Stimulated activated CD4-positive, alpha-beta T cell treated with anti-CD3 and anti-CD28 coated beads, Interleukin-4, amount 100 ng/mL, for 4 hours (primary cell): ENCODE measurements at places on chromosomes 7 and 10.

- DNase-seq = no peak
Observed at GRCh38 chr7:141674171-141674671, 27.7 kb downstream of the DENND11 start.

DNA sequence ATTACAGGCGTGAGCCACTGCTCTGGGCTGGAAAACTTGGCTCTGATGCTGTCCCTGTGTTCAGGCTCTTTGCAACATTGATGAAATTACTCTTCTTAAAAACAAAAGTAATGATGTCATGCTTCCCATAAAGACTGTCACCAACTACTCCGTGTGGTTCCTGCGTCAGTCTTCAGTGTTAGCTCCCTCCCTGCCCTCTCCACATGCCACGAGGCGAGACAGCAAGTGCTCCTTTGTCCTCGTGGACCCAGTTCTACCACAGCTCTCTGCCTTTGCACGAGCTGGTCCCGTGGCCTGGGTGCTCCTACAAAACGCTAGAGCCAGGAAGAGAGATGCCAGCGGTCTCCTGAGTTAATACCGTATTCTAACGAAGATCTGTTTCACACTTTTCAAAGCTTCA is 194.5 kb downstream of the SDK1 start:
- no peak for DNase-seq

- DNase-seq = no peak
Observed at GRCh38 chr7:112990624-112991023, 96.0 kb downstream of the GPR85 start.

- no peak for DNase-seq
Observed at GRCh38 chr10:97673736-97674525, 13.1 kb downstream of the AVPI1 start.

GRCh38 chr10:49768329-49768728 is 6.2 kb upstream of the OGDHL start:
- no peak for DNase-seq

GRCh38 chr7:3439333-3440030 is 138.4 kb downstream of the SDK1 start:
- DNase-seq = no peak

DNA sequence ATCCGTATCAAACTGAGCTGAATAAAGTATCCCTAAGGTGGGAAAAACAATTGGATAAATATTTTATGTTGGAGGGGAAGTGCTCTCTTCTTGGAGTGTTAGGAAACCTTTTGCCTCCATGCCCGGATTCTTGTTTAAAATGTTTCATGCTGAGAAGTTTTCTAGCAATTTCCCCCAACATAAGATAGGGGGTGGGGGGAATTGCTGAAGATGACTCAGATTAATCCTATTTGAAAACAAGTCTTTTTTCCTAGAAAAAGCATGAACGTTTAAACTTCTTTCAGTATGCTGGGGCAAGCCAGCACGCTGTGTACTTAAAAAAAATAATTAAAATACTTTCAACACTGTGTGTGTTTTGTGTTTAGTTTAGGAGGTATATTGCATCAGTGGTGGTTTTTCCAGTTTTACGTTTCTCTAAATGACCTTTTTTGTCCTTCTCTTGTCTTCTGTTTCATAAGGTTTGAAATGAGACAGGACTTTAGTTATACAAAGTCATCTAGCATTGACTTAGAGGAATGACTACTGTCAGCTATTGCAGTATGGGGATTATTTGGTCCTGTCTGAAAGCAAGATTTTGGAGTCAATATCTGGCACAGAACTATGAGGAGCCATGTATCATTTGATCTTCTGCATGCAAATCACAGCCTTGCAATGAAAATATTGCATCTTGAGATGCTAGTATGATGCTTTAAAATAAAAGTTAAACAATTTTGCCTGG is 295.9 kb downstream of the GATA3 start:
- no peak for DNase-seq

DNA sequence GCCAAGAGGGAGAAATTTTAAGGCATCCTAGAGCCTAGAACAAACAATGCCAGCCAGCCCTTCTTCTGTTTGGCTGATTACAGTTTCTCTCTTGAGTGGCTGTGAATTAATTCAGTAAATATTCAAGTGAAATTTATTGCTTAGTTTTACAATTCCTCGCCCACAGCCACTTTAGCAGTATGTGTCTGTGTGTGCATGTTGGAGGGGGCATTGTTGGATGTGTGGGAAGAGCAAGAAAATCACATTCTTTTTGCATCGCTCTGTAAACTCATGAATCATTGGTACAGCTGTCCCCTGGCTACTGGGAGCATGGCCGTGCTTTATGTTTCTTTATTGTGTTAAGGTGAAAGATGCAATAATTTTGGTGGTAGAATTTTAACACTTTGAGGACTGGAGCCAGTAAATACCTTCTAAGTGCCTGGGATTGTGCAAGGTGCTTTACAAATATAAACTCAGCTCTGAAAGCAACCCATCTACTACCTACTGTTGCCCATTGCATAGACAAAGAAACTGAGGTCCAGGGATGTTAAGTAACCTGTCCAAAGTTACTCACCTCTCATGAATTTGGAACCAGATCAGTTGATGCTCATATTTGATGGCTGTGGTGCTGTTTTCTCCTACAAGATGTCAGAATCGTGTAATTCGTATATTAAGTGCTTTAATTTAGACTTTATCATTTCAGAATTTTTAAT is 89.9 kb upstream of the BTBD16 start:
- DNase-seq = no peak

- no peak for DNase-seq
Observed at GRCh38 chr10:84291384-84291783, 37.0 kb upstream of the CCSER2 start.

DNA sequence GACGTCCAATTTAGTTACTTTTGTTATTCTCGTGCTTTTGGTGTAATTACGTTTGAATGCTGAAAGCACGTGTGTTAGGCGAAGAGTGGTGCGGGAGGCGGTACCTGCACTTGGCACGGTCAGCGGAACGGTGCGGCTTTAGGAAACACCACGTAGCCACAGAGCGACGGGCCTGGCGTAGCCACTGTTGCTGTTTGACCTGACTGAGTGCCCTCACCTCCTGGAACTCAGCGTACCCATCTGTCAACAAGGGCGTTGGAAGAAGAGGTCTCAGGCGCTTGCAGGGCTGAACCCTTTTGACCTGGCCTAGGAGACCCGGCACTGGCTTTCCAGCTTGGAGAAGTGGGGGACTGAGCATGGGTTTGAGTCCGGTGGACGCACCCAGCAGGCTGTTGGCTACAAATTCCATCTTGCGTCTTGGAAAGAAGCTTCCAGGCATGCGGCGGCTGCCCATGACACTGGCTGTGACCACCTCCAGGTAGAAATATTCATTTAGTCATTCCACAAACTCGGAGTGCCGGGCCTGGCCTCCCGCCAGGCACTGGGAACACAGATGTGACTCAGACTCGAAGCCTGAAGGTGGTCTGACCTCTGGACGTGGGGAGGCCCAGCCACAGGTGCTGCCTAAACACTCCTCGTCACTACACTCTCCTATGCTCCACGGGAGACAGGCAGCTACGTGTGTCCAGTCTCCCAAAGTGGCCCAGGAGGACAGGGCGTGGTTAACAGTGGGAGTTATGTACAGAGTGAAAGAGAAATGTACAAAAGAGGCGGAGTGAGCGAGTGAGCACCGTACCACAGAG is 22.2 kb downstream of the FAM20C start:
- no peak for DNase-seq

DNA sequence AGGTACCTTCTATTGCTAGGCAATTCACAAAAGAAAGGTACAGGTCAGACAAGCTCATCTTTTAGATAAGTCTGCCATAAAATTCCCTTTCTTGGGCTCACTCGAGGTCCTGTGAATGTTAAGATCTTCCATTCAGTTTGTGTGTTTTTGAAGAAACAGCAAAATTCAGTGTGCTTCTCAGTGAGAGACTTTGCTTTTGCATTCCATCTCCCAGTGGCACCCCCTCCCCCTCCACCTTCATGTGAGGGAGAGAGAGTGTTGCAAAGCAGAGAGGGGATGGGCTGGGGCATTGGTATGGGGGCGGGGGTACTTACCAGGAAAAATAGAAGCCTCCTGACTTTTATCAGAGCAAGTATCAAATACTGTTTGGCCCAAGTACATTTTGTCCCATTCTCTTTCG is 3.8 kb upstream of the TECTB start:
- no peak for DNase-seq

- DNase-seq = no peak
Observed at GRCh38 chr10:131738396-131738735, 162.4 kb upstream of the PPP2R2D start.

DNA sequence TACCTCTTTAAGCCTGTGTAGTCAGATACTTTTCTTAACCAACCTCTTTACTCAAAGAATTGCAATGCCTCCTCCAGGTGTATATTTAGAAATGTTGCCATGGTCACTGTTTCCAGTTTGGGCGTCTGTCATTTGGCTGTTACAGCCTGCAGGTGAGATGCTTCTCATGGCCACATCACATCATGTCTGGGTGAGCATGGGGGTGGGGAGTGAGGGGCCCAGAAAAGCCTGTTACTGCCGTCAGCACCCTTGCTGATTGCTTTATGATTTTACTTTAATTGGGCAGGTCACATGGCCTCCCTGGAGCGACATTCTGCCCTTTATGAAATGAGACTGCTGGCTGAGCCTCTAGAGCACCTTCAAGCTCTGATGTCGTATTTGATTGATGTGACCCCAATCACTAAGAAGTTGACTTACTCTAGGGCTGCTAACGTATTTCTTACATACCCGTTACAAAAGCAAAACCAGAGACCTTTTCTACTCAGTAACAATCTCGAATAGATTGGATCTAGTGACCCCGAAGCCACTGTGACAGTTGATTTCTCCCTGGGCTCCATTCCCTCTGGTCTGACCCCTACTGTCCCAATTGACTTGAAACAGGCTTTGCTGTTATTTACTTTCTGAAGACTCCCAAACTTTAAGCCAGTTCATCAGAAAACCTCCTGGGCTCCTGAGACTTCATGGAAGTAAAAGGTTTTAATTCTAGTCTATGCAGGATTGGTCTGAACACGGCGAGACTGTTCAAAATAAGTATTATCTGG is 60.7 kb downstream of the OTUD1 start:
- DNase-seq = no peak

DNA sequence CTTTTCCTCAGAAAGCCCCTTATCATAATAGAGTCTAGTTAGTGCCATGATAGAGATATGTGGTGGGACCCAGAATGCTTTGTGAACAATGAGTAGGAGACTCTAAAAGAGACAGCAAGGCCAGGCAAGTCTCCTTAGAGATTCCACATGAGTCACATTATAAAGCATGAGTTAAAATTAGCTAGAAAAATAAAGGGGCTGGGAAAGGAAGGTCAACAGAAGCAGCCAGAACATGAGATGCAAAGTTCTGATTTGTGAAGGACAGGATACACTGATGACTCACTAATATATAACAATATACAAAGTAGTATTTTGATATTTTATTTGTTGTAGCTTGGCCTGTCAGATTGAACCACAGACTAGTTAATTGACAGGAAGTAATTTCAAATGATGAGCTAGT is 25.3 kb upstream of the SNX13 start:
- no peak for DNase-seq

DNA sequence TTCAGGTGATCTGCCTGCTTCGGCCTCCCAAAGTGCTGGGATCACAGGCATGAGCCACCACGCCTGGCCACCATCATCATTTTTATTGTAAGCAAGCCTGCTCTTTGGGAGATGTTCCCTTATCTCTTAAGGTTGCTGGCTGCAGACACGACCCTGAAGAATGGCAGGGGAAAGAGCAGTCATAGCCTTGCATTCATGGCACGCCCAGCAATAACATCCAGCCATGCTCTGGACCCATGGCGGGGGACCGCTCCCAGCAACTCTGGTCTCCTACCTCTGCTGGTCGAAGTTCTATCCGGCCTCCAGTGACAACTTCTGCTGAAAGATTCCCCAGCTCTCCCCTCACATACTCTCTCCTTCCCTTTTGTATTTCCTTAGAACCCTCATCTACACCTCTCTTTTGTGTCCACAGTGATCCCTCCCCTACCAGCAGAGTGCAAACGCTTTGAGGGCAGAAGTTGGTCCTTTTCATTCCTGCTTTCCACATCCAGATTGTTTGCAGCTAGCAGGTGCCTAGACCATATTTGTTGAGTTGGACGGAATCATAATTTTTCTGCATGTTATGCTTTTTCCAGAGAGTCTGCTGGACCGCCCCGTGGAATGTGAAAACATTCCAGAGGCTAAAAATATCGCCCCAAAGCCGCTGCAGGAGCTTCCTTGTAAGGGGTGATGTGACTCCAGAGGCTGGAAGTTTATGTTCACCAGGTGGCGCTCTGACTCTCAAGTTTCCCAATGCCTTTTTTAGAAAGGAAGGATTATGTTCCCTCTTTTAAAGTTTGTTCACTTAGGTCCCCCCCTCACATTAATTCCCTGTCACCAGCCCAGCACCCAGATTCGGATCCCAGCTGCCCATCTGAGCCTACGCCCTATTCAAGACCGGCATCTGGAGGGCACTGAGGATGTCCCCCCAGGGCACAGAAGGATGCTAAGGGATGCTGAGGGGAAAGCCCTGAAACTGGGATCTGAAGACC is 4.3 kb upstream of the MARVELD1 start:
- DNase-seq = peak; percentile 39

- DNase-seq = no peak
Observed at GRCh38 chr10:35813219-35813618, 171.1 kb upstream of the FZD8 start.

- DNase-seq = no peak
Observed at GRCh38 chr10:132982301-132982989, 40.1 kb upstream of the CFAP46 start.

DNA sequence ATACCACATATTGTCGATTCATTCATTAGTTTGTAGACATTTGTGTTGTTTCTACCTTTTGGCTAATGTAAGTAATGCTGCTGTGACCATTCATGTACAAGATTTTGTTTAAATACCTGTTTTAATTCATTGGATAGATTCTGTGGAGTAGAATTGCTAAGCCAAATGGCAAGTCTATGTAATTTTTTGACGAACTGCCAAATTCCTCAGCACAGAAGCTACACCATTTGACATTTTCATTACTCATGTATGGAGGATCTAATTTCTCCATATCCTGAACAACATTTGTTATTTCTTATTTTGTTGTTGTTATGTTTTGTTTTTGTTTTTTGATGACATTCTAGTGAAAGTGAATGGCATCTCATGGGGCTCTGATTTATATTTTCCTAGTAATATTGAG is 1351.3 kb upstream of the SORCS1 start:
- DNase-seq = no peak

- DNase-seq = no peak
Observed at GRCh38 chr7:130009848-130010688, 41.1 kb downstream of the ZC3HC1 start.

- no peak for DNase-seq
Observed at GRCh38 chr7:127955051-127955531, 76.1 kb downstream of the LRRC4 start.
